Activated CD4-positive, alpha-beta T cell treated with anti-CD3 and anti-CD28 coated beads for 36 hours (primary cell): ENCODE measurements at places on chromosomes 16 and 17. TPM values are rescaled to one million over a fixed set of nuclear protein-coding genes. Genes with fewer than 3 reads are reported as not detected.
A peak's percentile ranks its signal among the peaks of the same experiment; 100 is the strongest.

DNA sequence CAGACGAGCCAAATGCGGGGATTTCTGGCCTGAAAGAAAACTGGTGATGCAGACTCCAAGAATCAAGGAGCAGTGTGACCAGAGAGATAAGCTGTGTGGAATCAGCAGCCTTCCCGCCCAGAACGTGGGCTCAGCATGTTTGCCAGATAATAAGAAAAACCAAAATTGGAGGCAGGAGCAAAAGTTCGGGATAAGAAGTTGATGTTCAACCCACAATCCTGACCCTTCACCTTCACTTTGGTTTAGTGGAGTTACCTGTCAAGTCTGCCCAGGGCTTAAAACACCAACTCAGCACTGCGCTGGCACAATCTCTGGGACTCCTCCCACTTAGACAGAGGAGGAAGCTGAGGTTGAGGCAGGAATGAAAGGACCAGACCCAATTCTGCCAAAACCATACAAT lies 3.1 kb downstream of the SLC43A2 start:
- DNase-seq, result no peak

DNA sequence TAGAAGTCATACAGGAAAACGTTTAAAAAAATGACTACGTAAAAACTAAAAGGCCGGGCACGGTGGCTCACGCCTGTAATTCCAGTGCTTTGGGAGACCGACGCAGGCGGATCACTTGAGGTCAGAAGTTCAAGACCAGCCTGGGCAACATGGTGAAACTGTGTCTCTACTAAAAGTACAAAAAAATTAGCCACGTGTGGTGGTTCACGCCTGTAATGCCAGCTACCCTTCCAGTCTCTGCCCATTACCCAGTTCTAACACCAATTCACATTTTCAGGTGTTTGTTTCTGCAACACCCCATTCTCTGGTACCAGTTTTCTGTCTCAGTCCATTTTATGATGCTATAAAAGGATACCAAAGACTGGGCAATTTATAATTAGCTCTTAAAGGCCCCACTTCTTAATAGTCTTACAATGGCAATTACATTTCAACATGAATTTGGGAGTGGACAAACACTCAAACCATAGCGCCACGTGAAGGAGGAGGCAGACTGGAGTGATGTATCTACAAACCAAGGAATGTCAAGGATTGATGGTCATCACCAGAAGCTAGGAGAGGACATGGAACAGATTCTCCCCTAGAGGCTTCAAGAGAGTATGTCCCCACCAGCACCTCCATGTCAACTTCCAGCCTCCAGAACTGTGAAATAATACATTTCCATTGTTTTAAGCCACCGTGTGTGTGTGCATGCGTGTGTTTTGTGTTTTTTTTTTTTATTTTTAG lies 791 bp upstream of the C17orf75 start:
- DNase-seq, result no peak

DNA sequence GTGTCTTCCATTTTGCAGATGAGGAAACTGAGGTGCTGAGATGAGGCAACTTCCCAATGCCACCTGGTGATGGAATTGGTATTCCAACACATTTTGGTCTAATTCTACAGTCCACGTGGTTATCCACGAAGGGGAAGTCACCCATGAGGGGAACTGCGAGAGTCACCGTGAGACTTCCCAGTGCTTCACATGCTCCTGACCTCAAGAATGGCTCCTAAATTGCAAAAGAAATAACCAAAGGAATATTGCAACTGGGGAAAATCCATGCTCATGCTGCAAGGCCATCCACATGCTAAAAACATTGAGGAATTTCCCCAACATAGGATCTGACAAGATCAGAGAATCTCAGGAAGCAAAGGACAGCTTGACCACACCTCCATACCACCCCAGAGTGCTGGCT lies 153.9 kb downstream of the HS3ST3B1 start:
- DNase-seq, result no peak

DNA sequence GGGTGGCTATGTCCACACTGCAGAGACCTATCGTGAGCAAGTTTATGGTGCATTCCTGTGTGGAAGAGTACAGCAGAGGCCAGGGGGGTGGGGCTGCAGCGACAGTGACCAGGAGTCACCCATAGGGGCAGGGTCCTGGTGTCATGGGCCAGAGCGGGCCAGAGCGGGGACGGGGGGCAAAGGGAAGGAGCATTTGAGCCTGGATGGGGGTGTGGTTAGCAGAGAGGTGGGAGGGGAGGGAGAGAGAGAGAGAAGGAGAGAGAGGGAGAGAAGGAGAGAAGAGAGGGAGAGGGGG lies 17.8 kb downstream of the JPH3 start:
- no peak for DNase-seq

DNA sequence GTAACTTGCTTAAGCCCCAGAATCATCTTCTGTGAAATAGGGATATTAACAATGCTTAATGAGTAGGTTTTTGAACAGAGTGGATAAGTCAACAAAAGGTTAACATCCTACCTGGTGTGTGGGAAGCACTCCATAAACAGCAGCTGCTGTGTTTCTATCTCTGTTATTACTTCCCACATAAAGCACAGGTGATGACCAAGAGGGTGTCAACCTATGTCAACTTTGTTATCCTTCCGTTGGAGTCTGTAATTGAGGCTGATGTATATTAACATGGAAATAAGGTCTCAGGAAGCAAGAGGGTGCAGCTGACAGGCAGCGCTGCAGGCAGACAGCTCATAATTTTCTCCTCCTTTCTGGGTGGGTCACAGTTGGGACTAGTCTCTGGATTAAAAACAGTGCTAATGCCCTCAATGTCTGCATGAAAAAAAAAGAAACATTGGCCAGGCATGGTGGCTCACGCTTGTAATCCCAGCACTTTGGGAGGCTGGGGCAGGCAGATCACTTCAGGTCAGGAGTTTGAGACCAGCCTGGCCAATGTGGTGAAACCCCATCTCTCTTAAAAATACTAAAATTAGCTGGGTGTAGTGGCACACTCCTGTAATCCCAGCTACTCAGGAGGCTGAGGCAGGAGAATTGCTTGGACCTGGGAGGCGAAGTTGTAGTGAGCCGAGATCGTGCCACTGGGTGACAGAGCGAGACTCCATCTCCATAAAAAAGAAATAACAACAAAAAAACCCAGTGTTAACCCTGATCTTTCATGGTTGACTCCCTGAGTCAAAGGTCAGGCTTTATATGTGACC lies 269.6 kb downstream of the SNX29 start:
- DNase-seq, result no peak

DNA sequence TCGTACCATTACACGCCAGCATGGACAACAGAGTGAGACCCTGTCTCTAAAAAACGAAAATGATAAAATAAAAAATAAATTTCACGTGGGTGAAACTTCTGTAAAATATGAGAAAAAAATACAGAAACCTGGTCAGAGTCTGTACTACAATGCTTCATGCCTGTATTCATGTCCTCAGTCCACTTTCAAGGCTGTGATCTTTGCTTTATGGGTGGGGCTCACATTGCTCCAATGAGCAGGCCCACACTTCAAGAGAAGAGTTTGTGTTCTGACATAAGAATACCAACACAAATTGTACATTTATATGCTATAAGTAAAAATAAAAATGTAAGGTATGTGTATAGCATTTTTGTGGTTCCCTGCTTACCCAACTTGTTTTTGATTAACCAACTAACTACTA lies 32.2 kb upstream of the ABCA3 start:
- no peak for DNase-seq

DNA sequence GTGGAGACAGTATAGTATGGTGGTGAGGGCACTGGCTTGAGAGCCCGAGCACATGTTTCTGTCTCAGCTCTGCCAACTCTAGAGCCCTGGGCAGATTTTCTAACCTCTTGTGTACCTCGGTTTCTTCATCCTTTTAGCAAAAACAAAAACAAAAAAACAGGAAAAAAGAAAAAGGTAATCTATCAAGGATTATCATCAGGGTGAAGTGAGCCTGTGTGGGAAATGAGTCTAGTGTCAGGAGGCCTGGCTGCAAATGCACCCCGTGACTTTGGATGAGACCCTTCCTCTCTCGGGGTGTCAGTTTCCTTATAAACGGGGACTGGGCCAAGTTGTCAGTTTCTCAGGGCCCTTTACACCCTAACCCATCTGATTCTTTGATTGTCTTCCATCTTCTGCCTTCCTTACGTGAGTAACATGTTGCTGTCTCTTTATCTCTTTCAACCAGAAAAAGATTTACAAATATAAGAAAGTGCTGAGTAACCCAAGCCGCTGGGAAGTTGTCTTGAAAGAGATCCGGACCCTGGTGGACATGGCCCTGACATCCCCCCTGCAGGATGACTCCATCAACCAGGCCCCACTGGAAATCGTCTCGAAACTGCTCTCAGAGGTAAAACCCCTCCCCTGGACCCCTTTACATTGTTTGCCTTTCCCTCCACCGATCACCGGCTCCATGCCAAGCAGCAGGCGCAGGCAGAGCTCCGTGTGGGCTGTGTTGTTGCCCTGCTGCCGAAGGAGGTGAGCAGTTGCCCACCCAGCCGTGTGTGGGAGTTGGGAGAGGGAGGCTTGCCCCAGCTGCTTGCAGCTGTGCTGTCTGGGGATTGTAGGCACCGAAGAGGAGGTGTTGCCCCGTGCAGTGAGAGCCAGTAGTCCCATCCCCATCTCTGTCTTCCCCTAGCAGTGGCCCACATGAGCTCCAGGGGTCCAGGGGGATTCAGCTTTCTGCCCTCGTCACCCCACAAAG lies 127.1 kb upstream of the PLCG2 start:
- DNase-seq, result no peak

GRCh38 chr16:78244131-78244895 lies 144.9 kb downstream of the WWOX start:
- DNase-seq, result no peak

DNA sequence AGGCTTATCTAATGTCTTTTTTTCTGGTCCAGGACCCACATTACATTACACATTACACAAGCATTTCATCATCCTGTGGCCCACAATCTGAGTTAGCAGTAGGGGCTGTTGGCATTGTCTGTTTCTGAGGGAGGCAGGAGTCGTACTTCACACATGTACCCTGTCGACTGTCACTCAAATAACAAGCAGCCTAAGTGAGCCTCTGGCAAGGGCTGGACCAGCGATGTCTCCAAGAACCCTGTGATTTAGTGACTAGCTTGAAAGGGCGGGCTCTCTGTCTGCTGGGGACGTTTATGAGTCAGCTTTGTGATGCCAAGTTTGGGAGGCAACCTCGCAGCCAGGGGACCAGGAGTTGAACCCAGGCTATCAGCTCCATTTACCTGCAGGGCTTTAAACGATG lies 251.4 kb downstream of the HS3ST3B1 start:
- no peak for DNase-seq

DNA sequence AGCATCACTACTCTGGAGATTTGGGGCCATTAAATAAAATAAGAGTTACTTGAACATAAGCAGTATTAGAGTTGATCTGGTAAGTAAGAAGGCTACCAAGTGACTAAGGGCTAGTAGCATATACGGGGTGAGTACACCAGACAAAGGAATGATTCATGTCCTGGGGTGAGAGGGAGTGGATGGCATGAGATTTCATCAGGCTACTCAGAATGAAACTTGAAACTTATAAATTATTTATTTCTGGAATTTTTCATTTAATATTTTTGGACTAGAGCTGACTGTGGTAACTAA lies 2.3 kb downstream of the SLFN5 start:
- DNase-seq, result peak; percentile 41

The TMEM231 gene
- 3.6 TPM for total RNA-seq

- DNase-seq, result peak; percentile 51
Measured at GRCh38 chr16:10957771-10958482, 13.6 kb downstream of the CLEC16A start.

DNA sequence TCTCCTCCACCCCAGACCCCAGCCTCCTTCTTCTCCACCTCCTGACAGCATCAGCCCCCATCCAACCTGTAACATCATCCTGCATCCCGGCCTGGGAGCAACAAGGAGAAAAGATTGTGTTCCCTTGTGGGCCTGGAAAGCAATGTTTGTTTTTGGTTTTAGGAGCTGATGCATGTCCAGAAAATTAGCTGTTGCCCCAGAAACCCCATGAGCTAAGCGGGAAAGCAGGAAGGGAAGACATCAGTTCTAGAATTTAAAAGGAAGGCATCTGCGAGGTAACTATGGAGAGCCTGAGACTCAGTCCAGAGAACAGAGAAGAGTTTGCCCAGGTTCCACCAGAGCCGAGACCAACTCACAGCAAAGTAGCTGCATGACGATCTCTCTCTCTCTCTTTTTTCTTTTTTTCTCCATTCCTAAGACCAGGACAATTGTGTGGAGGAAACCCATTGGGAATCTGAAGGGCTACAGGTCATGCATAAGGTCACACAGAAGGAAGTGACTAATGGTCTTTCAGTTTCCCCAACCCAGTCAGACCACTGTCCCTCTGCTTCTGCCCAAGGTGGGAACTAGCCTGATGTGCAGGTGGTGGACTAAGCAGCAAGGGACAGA lies 124.4 kb downstream of the SLC39A11 start:
- DNase-seq, result no peak

The CKLF gene
- total RNA-seq, result 122 TPM

DNA sequence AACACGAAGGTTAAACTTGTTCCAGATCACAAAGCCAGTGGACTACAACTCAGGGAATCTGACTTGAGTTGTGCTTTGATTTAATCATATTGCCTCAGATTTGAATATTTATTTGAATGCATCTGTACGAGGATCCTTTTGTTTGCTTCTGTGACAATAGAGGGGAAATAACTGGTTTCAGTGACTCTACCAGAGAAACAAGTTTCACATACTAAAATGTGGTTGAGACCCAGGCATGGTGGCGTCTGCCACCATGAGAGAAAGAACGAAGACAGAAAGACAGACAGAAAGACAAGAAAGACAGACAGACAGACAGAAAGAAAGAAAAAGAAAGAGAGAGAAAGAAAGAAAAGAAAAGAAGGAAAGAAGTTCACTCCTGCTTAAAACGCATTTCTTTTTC lies 24.0 kb downstream of the YWHAE start:
- peak; percentile 22 for DNase-seq

GRCh38 chr16:19179546-19180490 lies 11.8 kb downstream of the SYT17 start:
- DNase-seq, result peak; percentile 72

The AOC3 gene
- 2.0 TPM for total RNA-seq

GRCh38 chr17:77873500-77874302 lies 84.8 kb upstream of the TNRC6C start:
- DNase-seq, result no peak

The DNAAF1 gene
- total RNA-seq, result not detected

The FOXC2 gene
- total RNA-seq, result not detected

The TNFSF13 gene
- 1.8 TPM for total RNA-seq

GRCh38 chr16:90077757-90078578 lies 837 bp upstream of the PRDM7 start:
- peak; percentile 55 for DNase-seq

DNA sequence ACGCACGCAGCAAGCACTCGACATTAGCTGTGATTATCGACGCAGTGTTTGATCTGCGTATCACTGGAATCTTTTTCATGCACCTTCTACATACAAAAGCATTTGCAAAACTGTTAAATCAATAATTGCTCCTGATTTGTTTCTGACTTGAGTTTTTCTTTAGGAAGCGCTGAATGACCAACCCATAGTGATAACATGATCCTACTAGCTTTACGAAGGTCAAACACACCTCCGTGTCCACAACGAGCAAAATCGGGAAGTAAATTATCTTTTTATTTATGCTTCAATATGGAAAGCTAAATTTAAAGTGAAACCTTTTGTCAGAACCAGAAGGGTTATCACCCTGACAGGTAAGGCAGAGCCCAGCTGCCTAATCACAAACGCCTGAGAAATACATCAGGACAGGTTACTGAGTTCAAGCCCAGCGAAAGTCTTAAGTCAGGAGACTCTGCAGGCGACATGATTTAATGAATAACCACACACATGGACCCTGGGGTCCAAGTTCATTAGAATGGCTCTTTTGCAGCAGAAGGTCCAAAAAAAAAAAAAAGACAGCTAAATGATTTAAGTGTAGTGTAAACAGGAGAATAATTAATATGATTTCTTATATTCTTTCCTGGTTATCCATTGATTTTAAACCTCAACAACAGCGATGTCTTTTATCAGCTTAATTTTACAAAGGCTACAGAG lies 104.2 kb downstream of the ADCY9 start:
- DNase-seq, result no peak
